Activated effector memory CD4-positive, alpha-beta T cell treated with Interleukin-2 at 50 U/mL for 16 hours (primary cell): ENCODE measurements at places on chromosomes 5 and 9.

GRCh38 chr5:124605541-124605940, 140.9 kb downstream of the ZNF608 start:
- no peak for DNase-seq

- no peak for DNase-seq
Measured at GRCh38 chr9:99743006-99743405, 78.7 kb upstream of the NR4A3 start.

- no peak for DNase-seq
Measured at GRCh38 chr5:95630394-95630917, 10.6 kb downstream of the GPR150 start.

DNA sequence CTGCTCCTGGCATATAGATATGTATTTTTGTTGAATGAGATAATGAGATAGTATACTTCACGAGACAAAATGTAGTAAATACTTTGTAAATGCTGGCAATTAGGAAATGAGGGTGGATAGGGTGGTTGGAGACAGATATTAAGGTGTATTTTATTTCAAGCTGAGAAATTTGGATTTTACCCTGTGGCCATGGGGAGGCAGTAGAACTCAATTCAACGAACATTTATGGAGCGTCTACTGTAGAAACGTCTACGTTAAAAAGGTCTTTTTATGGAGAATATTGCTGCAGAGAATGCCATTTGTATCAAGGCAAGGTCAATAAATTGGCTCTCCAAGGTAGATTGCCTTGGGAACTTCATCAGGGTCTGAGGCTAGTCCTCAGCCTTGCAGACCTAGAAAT, 21.5 kb upstream of the RALGPS1 start:
- no peak for DNase-seq

GRCh38 chr9:38064842-38065368, 4.1 kb downstream of the SHB start:
- DNase-seq, result no peak

DNA sequence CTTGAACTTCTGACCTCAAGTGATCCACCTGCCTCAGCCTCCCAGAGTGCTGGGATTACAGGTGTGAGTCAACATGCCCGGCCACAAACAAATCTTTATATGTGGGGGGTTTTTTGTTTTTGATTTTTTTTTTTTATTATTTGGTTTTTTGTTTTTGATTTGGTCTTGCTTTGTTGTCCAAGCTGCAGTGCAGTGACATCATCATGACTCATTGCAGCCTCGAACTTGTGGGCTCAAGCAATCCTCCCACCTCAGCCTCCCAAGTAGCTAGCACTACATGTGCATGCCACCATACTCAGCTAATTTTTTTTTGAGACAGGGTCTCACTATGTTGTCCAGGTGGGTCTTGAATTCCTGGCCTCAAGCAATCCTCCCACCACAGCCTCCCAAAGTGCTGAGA, 42.4 kb downstream of the ALDH7A1 start:
- DNase-seq, result no peak

DNA sequence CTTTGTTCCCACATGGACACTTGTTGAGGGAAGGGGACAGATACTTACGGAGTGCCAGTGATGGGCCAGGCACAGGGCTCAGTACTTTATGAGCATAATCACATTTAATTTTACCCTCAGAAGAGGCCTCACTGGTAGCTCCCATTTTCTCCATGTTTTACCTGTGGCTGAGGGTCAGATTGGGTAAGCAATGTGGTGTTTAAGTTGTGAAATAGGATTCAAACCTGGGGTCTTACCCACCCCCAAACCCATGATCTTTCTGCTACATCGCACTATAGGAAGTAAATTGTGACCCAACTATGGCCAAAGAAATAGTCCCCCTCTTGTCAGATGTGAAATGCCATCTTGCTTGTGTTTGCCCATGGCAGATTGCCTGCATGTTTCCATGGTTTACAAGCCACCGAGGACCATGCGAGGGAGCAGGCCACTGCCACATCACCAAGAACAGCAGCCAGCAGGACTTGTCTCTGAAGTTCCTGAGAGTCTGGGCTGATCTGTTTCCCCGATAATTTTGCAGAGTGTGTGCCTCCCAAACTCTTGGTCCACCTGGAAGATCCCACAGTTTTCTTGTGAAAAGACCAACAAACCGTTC, 95.4 kb downstream of the MACROH2A1 start:
- no peak for DNase-seq

DNA sequence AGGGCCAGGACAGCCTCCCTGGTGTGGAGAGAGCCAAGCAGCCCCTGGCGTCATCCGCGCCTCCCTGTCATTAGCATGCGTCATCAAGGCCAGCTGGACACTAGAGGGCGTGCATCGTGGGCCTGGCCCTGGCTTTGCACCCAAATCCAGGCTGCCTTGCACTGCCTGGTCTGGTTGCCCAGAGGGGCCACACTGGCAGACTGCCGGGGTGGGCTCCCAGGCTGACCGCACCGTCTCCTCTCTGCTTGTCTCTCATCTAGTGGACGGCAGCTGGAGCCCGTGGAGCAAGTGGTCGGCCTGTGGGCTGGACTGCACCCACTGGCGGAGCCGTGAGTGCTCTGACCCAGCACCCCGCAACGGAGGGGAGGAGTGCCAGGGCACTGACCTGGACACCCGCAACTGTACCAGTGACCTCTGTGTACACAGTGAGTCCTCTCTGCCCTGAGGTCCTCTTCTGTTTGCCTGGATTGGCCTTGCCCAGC, 29.0 kb downstream of the HK3 start:
- no peak for DNase-seq

DNA sequence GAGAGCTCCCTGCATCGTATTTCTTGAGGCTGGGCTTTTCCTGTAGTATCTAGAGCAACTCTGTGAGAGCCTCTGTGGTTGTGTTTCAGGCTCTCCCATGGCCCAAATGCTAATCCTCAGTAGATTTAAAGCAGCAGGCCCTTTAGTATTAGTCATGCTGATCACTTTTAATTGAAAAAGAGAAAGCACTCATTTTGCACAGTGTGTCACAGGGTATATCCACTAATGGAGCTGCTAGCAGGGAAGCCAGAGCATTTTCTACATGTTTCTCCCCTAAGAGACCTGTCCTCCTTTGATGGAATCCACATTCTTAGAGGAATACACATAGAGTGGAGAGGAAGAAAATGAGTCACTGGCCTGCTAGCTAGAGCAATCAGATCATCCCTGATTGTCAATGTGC, 348.5 kb downstream of the TMEM232 start:
- no peak for DNase-seq

GRCh38 chr5:60352992-60353599, 346.9 kb downstream of the DEPDC1B start:
- no peak for DNase-seq

DNA sequence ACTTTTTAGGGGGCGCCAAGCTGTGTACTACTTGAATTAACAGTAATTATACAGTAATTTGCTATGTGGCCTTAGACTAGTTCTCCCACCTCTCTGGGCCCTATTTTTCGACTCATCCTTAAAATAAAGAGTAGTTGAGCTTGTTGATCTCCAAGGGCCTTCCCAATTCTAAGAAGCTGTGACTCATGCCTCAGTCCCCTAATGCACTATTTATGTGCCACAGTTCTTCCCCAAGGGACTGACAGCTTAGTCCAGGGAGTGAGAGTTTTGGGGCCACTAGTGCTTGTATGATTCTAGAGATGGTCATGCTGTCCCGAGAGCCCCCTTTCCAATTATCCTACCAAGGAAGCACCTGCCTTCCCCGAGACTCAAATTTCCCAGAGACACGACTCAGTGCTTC, 149.7 kb downstream of the PAPPA start:
- DNase-seq, result no peak

DNA sequence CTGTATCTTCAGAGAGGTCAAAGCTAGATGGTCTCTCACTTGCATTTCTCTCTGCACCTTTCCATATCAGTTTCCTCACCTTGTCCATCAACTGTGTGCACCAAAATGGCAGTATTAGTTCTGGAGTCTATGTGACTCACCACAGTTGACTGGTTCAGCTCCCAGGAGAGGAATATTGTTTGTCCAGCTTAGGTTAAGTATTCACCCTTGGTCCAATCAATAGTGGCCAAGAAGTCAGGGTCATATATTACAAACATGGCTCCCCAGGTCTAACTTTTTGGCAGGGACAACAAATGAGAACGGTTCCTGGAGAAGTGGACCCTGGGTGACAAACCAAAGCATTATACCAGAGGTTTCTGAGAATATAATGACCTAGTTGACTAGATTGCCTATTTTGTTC, 24.9 kb upstream of the CDC23 start:
- DNase-seq, result no peak

- DNase-seq, result no peak
Measured at GRCh38 chr5:126055348-126055729, 367.9 kb upstream of the GRAMD2B start.

- no peak for DNase-seq
Measured at GRCh38 chr5:107464416-107464815, 206.3 kb downstream of the EFNA5 start.

DNA sequence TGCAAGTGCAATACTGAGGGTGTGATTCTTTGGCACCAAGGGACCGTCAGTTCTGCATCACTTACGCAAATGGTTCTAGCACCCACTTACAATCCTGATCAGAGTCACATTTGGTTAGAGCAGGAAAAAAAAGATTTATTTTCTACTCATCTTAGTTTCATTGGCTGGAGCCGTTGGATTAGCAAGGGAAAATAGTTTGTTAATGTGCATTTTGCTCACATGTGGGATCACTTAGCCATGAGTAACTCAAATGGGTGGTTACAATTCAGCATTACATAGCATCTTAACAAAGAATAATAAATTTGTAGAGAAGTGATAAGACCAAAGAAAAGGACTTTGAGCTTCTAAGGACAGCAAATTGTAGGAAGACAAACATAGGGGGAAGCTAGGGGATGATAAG, 216.9 kb downstream of the AUH start:
- no peak for DNase-seq

DNA sequence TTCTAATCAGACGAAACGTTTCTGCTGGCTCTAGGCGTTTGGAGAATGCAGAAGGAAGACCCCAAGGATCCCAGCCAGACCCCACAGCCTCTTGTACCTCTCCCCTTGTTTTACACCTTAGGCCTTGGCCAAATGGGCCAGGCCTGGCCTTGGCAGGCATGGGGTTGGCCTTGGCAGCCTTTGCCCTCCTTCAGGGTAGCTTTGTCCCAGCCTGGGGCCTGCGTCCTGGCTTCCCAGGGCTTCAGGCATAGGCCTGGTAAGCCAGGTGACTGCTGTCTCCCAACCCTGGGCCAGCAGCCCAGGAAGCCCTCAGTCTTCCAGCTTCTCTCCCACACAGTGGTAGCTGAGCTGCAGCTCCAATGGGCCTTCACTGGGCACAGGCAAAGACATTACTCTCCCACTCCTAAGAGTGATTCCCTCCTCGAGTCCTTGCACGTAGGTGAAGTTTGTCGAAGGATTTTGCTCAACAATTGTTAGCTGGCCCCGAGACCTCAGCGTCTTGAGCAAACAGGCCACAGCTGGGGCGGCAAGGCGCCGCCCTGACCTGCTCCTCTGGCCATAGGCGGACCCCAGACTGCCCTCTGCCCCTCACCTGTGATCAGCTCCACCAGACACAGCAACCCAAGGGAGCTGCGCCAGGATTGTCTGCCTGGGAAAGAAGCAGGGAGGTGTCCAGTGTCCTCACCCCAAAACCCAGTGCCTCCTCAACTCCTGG, 1.1 kb upstream of the PITX1 start:
- no peak for DNase-seq

GRCh38 chr5:54785729-54786591, 199.4 kb downstream of the ESM1 start:
- DNase-seq, result no peak

DNA sequence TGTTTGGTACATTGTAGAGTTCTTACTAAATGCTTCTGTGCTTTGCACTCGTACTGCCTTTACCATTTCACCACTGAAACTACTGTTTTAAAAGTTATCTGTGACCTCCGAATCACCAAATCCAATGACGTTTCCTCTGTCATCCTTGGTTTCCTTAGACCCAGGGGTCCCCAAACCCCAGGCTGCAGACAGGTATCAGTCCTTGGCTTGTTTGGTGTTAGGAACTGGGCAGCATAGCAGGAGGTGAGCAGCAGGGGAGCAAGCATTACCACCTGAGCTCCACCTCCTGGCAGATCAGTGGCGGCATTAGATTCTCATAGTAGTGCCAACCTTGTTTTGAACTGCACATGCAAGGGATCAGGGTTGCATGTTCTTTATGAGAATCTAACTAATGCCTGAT, 26.8 kb upstream of the APC start:
- no peak for DNase-seq

- DNase-seq, result no peak
Measured at GRCh38 chr5:125489146-125489545, 742.7 kb upstream of the ZNF608 start.

DNA sequence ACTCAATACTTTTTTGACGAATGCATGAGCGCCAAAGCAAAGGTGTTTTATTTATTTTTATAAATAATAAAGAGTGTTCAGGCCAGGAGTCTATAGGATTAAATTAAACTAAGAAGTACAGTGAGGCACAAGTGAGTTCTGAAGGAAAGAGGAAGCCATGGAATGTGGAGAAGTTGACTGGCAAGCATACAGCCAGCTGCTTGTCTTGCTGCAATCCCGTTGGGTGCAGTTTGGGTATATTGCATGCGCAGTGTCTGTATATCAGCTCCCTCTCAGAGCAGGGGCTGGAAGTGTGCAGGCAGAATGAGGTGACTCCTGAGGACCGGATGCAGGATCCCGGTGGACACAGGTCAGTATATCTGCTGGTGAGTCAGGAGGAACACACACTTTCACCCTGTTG, 315.6 kb downstream of the ZSWIM6 start:
- DNase-seq, result no peak
